ENCODE measurements at places on chromosomes 5 and 9.

DNA sequence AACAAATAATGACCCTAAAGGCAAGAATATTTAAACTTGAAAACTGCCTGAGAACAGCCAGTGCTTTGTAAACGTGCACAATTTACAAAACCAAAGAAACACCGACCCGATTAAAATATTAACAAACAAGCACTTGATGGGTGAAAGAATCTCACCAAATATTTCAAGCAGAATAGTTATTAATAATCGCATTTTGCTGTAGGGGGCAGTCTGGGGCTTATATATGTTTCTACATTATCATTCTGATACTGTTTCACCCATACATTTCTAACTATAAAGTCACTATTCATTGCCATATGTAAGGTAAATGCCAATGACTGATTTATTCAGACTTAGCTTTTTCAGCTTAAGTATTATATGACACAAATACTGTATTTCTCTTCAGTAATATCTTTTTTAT, 37.7 kb downstream of the UBAP2 start:
- no peak for DNase-seq

DNA sequence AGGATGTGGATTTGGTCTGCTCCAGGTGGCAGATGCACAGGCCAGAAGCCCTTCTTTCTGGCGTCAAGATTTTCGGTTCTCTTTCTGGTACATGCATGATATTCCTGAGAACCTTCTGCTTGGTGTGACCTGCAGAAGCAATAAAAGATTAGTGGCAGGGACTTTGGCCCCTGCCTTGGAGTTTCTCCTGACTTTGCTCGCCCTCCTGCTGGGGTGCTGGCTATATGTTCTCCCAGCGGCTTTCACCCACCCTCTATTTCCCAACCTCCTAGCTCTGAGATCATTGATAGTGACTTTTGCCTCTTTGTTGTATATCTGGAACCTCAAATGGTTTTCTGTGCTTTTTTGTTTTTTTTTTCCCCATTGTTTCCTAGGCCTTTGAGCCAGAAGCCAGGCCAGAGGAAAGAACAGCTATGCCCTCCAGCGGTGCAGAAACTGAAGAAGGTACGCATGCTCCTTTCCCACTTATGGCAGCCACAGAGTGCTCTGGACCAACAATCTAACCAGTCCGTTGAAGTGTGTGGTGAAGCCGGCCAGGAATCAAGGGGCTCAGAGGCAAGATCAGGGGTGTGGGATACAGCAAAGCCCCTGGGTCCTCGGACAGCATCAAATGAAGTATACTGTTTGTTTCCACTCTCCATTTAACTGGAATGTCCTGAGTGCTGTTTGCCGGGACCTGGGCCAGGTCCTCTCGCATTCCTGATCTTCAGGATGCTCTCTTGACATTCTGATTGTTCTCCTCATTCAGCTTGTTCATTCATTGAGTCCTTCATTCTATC, 154.5 kb downstream of the ARHGEF28 start:
- DNase-seq = no peak

DNA sequence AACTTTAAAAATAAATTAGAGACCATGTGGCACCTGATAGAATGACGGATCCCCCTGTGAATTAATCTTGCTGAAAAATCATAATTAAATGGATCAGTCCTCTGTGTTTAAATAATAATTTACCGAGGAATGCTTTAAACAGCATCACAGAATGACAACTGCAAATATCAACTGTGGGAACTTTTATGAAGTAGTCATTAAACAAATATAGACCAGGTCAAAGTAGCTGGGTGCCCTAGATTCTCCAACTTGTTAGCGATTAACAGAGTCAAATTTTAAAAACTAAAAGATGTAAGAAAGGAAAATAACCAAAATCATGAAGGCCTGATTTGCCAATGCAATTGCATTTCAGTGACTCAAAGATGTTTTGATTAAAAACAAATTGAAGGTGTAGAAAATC, 933.4 kb downstream of the PTPRD start:
- DNase-seq = no peak

- DNase-seq = no peak
Observed at GRCh38 chr5:32865475-32865874, 154.4 kb downstream of the NPR3 start.

DNA sequence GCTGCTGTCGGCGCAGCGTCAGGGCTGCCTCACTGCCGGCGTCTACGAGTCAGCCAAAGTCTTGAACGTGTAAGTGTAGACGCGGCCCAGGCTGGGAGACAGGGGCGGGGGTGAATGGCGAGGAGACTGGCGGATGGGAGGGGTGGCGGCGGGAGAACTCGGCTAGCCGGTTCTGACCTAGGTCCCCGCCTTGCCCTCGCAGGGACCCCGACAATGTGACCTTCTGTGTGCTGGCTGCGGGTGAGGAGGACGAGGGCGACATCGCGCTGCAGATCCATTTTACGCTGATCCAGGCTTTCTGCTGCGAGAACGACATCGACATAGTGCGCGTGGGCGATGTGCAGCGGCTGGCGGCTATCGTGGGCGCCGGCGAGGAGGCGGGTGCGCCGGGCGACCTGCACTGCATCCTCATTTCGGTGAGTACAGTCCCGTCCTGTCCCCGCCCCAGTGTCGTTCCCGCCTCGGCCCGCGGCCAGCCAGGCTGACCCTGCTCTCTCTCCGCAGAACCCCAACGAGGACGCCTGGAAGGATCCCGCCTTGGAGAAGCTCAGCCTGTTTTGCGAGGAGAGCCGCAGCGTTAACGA, 745 bp downstream of the GADD45G start:
- DNase-seq = no peak

- DNase-seq = no peak
Observed at GRCh38 chr5:94903726-94904125, 285.3 kb downstream of the SLF1 start.

DNA sequence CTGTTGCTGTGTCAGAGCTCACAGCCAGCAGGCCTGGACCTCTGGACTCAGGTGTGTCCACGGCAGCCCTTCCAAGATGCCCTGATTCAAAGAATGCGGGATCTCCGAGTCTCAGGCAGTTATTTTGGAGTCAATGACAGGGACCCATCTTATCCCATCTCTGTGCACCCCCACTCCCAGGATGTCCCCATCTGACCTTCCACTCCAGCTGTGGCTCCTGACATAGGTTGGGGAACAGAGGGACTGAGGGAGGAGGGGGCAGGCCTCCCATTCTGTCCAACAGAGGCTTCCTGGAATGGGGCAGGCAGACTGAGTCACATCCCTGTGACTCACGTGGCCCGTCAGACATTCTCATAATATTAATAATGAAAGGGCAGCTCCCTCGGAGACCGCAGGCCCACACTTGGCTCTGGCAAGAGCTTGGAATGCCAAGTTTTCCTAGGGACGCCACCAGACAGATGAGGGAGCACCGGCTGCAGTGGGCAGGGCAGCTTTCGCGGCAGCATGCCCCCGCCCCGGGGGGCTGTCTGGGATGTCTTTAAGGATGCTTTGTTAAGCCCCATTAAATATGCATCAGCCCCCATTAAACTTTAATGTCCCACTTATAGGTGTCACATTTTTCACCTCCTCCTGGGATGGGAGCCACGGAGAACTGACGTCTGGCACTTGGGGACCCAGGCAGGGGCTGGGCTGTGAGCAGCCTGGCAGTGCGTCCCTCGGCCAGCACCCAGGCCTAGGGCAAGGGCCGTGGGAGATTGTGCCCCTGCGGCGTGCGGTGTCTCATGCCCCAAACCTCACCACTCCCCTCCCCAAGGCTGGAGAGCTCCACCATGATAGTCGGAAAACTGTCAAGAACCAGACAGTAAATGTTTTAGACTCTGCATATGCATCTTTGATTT, 23.6 kb upstream of the FIBCD1 start:
- DNase-seq = no peak

DNA sequence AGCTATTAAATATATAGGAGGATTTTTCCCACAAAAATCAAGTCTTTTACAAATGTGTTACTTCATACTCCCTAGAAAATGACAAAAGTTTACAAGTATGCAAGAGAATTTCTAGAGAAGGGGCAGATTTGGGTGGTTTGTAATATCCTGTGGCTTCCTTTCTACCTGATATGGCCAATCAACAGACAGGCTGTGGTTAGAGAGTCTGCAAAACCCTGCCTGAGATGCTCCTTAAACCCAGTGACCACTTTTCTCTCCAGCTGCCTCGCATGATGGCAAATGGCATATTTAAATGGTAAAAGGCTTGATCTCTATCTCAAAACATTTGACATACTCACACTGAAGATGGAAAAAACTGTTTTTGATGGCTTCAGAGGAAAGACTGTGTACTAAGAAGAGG, 550.1 kb upstream of the ZNF462 start:
- no peak for DNase-seq

DNA sequence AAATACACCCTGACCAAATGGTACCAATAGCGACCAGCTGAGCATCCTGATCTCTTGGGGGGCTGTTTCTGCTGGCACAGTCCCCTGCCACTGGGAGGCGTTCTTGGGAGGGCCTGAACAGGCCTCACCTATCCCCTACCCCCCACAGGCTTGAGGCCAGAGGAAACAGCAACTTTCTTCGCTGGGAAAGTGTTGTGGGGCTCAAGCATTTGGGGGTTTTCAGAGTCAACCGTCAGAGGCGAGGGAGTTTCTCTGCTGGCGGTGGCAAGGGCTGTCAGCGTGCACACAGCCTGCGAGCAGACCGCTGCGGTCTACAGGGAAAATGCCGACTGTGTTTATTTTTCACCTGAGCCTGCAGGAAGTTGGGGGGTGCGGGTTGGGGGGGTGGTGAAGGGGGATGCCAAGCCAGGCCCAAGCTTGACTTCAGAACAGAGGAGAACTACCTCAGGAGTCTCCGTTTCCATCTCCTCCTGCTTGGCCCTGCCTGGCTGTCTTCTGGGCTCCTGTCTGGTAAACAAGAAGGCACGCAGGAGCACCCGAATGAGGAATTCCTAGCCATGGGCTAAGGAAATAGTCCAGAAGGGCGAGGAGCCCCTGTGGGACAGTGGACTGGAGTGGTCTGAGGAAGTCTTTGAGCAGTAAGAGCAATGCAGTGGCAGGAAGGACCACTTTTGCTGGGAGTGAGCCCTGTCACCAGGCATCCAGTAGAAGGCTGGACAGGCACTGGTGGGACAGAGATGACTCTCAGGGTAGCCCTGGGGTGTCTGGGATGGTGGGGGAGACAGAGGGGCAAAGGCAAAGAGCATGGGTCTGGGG, 18.1 kb downstream of the TCF7 start:
- no peak for DNase-seq

GRCh38 chr9:126261584-126262356, 64.9 kb upstream of the MVB12B start:
- DNase-seq = no peak

GRCh38 chr9:132266017-132266416, 88.8 kb downstream of the SETX start:
- DNase-seq = no peak

DNA sequence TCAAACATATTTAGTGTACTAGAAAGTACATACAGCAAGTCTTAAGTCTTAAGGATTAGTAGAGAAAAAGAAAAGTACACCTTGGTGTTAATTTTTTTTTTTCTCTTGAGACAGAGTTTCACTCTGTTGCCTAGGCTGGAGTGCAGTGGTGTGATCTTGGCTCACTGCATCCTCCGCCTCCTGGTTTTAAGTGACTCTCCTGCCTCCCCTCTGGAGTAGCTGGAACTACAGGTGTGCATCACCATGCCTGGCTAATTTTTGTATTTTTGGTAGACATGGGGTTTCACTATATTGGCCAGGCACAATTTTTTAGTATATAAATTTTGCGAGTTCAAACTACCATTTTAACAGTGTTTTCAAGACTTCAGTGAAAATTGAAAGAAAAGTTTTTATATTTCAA, 1941.1 kb upstream of the CDH6 start:
- DNase-seq = no peak

GRCh38 chr5:179919487-179920060, 11.9 kb upstream of the TBC1D9B start:
- DNase-seq = no peak

DNA sequence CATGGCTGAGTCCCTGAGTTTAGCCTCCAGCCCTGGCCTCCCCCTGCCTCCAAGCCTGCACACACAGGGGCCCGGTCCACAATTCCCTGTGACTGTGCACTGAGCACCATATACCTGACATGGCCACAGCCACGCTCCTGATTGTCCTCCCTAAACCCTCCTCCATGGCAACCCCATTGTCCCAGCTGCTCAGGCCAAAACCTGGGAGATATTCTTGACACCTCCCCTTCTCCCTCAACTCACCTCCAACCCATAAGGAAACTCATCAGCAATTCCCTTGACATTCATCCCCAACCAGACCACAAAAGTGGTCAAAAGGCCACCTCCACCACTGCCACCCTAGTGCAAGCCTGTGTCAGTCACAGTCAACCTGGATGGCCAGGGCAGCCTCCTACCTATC, 107.5 kb upstream of the MVB12B start:
- DNase-seq = no peak

DNA sequence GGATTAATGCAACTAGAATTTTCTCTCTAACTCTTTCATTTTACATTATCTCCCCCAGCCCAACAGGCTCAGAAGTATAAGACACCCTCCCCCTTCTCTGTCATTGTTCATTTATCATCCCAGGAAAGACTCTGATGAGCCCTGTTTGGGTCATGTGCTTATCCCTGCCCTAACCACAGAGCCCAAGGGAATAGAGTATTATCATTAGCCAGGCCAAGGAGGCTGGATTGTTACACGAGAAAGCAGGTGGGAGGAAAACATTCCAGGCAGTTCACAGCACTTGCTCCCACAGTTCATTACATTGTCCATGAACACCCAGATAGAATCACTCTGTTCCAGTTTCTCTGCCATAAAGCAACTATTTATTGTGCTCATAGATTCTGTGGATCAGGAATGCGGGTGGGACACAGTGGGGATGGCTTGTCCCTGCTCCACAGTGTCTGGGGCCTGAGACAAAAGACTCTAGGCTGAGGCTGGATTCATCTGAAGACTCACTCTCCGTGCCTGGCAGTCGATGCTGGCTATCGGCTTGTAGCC, 59.5 kb upstream of the TMEM215 start:
- no peak for DNase-seq

DNA sequence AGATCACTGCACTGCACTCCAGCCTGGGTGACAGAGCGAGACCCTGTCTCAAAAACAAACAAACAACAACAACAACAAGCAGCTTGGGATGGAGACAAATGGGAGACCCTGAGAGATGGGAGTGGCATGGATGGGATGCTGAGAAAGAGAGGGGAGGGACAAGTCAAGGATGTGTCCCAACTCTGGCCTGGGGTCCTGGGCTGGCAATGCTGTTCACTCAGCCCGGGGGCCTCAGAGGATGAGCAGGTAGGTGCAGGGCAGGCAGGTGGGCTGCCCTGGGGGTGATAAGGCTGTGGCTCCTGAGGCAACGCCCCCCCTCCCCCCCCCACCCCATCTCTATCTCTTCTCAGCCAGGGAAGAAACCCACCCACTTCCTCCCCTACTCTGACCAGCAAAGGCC, 123.0 kb downstream of the LHX2 start:
- DNase-seq = no peak

- peak; percentile 32 for DNase-seq
Observed at GRCh38 chr5:123036391-123037103, at the start of gene PPIC. TSS of gene PPIC (minus strand) at chr5:123036725. CDS start at chr5:123036625, 100 bp downstream.

DNA sequence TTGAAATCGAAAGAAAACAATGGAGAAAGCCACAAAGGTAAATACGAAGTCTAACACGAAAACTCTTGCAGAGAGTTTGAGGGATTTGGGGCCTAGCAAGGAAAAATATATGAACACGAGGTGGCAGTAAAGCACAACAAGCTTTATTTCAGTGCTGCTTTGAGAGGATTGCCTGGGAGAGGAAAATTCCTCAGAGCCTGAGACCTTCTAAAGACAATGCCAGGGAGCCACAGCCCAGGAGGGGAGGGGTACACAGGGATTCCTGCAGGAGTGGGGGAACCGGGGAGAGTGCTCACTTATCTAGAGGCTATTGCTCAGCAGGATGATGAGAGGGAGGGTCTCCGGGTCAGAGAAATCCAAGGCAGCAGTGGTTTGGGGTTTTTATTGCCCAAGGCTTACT, 134.9 kb upstream of the ADCY2 start:
- DNase-seq = no peak

All from cortex of kidney (tissue), 1 donor.